ENCODE measurements at places on chromosomes 7 and 10.

- no peak for DNase-seq
These were observed 228.6 kb downstream of the GLRX3 start for GRCh38 chr10:130364631-130365411.

GRCh38 chr7:66297579-66297978 lies 92.4 kb downstream of the TPST1 start:
- no peak for DNase-seq

- no peak for DNase-seq
These were observed 30.0 kb downstream of the MYOF start for GRCh38 chr10:93452143-93452542.

- DNase-seq, result no peak
These were observed 366.0 kb upstream of the RNF32 start for GRCh38 chr7:156274557-156274956.

- no peak for DNase-seq
These were observed 50.8 kb downstream of the FAM53B start for GRCh38 chr10:124693396-124693795.

DNA sequence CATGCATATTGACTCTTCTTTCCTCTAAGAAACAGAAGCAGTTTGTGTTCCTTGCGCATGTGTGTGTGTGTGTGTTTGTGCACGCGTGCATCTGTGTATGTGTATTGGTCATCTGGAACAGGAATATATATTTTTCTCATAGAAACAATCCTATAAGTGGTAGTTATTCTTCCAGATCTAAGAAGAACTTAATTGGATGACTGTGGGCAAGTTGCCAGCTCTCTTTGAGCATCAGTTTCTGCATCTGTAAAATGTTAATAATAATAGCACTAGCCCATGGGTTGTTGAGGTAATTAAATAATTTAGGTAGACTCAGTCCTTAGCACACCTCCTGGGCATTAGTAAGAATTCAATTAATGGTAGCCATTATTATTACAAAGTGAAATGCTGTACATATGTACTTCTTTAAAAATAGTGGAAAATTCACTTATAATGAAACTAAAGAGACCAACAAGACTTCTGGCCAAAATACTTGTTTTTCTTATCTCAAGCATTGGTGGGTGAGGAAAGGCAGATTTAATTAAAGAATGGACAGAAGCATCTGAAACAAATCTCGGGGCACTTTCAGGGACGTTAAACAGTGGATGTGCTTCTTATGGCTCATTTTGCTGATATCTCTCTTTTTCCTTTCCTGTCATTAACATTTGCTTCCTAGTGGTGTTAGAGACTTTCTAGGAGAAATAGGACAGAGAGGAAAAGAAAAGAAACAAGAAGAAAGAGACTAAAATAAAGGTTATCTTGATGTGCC lies 124.9 kb upstream of the HABP2 start:
- no peak for DNase-seq

GRCh38 chr7:56083150-56083785 lies 9.5 kb downstream of the PHKG1 start:
- DNase-seq, result no peak

DNA sequence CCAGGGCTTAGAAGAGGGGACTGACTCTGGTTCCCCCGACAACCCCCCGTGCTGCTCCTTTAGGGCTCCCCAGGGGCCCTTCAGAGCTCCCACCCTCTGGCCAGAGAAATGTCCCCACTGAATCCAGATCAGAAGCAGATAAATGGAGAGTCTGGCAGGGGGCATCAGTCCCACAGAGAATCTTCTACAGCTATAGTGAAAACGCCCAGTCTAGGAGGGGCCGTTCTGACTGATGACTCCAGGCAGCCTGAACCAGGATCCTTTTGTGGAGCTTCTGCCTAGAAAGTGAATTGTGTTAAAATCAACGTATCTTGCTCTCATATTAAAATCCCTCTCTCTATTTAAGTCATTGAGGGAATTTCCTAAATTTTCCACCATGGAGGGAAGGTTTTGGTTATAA lies 471.4 kb downstream of the LRMDA start:
- no peak for DNase-seq

- DNase-seq, result peak; percentile 24
These were observed 246.2 kb downstream of the SLC25A13 start for GRCh38 chr7:96075510-96076349.

DNA sequence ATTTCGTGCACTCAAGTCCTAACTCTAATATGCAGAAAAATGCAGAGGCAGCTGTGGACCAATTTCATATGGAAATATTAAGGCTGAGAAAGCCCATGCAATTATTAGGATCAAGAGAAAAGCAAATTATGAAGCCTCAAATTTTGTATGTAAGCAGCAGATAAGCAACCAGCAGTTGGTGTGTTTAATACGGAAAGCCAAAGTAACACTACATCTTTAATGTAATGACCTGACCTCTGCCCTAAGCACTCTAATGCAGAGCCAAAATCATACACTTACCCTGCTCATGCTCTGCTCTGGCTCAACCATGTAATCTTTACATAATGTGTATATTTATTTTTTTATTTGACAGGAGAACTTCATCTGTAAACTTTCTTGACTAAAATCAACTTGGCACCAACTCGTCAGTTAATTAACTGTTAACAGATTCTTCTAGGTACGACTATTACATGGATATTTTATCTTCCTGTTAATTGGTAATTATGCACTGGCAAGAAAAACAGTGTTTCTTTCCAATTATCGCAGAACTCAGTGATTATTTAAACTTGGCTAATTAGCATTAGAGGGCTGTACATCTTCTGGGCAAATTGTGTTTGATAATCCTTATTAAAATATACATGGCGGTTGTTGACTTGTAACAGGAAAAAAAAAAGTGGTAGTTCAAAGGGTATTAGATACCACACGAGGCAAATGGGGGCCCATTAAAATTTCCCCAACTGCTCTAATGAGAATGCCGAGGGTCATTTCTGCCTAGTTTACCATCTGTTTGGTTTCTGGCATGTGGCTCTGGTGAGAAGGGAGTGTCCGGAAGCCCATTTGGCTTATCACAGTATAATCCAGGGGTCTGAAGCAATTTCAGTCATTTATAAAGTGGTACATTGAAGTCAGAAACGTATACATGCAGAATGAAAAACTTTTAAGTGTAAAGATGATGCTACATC lies 94.5 kb downstream of the RELN start:
- no peak for DNase-seq

- DNase-seq, result no peak
These were observed 9.8 kb downstream of the RBP4 start for GRCh38 chr10:93591065-93591808.

- DNase-seq, result no peak
These were observed 690.6 kb downstream of the AUTS2 start for GRCh38 chr7:70288781-70289456.

DNA sequence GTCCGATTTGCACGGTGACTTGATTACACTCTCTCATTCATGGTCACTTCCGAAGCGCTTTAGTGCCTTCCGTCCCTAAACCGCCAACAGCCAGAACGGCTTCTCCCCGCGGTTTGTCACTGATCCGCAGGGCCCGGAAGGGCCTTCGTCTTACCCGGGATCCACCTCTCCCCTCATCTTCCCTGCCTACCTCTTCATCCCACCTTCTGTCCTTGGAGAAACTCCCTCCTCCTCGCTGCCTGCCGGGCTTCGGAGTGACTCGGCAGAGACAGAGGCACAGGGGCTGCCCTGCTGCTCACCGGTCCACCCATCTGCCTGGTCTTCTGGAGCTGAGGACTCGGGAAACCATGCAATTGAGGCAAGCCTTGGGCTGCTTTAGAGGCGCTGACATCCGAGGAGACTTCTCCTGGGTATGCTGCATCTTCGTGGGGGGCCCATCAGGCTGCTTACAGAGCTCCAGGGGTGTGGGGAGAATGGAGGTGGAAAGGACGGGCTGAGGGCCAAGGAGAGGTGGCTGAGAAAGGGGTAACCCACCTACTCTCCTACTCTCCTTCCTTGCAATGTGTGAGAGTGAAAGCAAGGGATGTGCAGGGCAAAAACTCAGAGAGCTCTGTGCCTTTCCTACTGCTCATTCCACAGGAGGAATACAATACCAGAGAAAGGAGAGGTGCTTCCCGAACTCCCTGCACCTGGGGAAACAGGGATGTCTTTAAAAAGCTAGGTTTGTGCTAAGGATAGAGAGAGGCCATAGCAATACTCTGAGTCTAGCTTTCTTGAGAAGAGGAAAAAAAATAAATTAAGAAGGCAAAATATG lies 1.0 kb upstream of the HOXA11 start:
- no peak for DNase-seq

GRCh38 chr10:43482319-43483078 lies 45.6 kb downstream of the ZNF487 start:
- no peak for DNase-seq

GRCh38 chr7:150476285-150476684 lies 25.9 kb downstream of the GIMAP8 start:
- no peak for DNase-seq

- no peak for DNase-seq
These were observed 1.3 kb upstream of the ATXN7L1 start for GRCh38 chr7:105877736-105878135.

- peak; percentile 91 for DNase-seq
These were observed 16.8 kb downstream of the CALU start for GRCh38 chr7:128755819-128756476.

GRCh38 chr7:44733708-44734481 lies 14.8 kb upstream of the ZMIZ2 start:
- DNase-seq, result peak; percentile 43

DNA sequence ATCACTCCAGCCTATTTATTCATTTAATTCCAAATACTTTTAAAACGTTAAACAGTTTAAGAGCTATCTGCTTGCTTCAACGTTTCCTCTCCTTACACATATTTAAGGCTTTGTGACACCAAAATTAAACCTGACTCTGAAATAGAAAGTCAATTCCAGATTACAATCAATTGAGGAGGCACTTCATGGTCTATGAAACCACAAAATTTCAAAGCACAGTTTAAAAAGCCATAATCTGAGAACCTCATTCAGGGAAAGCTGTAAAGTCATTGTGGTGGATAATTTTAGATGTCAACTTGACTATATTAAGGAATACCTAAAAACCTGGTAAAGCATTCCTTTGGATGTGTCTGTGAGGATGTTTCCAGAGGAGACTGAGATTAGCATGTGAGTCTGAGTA lies 6.2 kb downstream of the SNX13 start:
- no peak for DNase-seq

DNA sequence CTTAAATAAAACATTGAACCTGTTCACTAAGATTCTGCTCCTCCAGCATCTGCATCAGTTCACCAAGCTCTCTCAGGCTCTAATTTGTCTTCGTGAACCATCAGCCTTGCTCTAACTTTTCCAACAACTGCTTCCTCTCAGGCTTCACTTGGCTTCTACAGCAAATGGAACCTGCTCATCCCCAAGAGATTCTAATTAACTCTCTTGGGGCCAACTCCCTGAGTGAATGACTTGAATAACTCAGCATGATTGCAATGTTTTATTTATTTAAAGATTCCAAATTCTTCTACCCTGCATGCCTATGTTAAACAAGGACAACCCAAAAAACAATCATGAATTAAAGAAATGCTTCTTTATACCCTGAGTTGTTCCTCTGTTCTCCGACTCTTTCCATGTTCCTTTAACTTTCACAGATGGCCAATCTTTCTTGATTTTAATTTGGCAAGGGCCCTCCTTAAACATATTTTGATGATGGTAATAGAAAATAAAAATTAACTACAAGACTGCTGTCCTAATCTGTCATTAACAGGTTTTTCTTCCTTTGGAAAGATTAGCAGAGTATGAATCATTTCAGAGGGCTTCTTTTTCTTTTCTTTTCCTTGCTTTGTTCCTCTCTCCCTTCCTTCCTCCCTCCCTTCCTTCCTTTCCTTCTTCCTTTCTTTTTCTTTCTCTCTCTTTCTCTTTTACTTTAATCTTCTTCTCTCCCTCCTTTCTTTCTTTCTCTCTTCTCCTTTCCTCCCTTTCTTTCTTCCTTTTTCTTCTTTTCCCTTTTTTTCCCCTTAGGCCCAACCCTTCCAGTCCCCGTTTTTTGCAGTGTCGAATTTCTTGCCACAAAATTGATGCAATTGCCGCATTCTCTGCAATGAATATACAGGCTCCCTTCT lies 195.0 kb upstream of the RHOBTB1 start:
- no peak for DNase-seq

Data from amniotic stem cell (primary cell).